Muscle of leg (tissue), 16 donors: ENCODE measurements at places on chromosomes 1 and 21.

DNA sequence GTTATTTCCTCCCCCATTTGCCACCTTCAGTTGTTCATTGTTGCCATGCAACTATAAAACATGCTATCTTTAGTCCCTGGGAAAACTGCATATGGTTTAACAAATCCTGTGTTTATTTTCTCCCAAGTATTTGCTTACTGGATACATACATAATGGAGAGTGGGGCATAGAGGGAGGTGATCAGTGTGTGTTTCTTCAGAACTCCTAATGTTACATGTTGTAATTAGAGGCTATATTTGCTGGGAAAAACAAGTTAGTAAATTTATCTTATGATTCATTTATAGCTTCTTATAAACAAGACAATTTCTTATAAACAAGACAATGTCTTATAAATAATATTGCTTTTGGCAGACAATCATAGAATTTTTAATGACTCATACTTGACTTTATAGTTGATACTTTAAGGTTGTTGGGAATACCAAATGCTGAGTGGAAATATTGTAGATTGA lies 7.3 kb upstream of the GIPC2 start:
- peak; percentile 33 for DNase-seq

DNA sequence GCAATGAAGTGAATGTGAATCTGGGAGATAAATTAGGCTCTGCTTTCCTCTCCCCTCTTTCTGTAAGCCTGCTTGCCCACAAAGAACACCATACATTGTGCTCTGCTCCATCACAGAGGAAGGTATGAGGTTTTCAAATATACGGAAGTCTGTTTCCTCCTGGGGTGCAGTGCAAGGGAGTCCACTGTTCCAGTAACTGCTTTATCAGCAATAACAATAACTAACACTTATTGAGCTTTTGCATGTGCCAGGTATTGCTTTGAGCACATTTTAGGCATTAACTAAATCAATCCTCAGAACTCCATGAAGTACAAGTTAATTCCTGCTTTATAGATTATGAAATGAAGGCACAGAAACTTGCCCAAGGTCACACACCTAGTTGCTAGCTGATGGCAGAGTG lies 10.0 kb downstream of the LTN1 start:
- DNase-seq = no peak

DNA sequence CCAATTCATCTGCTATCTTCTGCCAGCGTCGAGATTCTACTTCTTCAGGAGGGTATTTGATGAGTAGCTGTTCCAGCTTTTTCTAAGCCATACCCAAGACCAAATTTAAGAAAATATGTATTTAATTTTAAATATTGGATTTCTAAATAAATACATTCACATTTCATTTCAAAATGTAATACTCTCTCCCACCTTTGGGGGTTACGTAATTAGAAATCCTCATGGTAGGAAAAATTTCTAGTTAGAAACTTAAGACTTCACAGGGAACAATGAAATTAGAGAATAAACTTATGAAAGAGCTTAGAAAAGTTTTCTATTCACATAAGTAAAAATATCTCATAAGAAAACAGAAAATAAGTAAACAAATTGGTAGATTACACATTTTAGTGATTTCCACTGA lies 102.9 kb downstream of the ZZZ3 start:
- no peak for DNase-seq

DNA sequence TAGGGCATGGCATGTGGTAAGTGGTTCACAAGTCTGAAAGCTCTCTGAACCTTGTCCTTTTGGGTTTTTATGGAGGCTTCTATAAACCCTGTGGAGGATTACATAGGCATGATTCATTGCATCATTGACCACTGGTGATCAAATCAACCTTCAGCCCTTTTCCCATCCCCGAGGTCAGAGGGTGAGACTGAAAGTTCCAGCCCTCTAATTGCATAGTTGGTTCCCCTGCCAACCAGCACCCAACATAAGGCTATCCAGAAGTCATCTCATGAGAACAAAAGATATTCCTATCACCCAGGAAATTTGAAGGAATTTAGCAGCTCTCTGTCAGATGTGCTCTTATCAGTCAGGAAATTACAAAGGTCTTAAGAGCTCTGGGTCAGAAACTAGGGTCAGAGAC lies 89.5 kb upstream of the ARTN start:
- no peak for DNase-seq

GRCh38 chr21:28261298-28261697 lies 731.4 kb downstream of the LTN1 start:
- DNase-seq = peak; percentile 59

GRCh38 chr1:64470665-64471217 lies 812 bp downstream of the CACHD1 start:
- peak; percentile 56 for DNase-seq

- no peak for DNase-seq
Observed at GRCh38 chr1:196144588-196144987, 463.7 kb downstream of the KCNT2 start.

GRCh38 chr1:206754011-206754410 lies 16.6 kb upstream of the IL19 start:
- no peak for DNase-seq

GRCh38 chr1:167797015-167797414 lies 75.2 kb downstream of the MPZL1 start:
- peak; percentile 93 for DNase-seq
